ENCODE measurements at places on chromosomes 3 and 15.

DNA sequence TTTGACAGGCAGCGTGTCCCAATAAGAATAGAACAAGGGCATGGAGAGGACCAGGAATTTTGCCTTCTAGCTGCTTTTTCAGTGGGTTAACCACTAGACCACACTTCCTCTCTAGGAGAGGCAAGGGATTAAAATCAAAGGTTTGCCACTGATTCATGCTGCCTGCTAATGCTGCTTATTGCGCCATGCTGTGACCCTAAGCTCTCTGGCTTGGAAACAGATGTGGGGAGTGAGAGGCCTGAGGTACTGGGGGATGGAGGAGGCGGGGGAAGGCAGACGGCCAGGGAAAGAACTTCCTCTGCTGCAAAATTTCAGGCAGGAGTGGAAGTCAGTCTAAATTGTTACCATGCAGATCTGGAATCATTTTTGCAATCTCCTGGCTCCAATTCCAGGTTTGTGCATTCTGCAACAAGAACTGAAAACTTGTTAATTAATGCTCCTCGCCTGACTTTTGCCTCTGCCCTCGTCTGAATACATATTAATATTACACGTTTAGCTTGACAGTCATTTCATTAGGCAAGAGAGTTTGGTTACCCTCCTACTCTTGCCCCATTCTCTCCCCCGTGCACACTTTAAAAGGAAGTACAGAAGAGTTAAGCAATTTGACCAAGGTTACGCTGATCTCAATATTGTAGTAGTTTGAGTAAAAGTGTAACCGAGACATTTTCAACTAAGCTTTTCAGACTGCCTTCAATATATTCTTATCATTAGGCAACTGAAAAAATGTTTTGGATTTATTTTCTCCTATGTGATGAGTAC is 121.7 kb upstream of the SPRED1 start:
- DNase-seq, result no peak

GRCh38 chr15:79680720-79681119 is 216.1 kb downstream of the MTHFS start:
- DNase-seq, result no peak

GRCh38 chr3:111923095-111923771 is 55.6 kb upstream of the ABHD10 start:
- no peak for DNase-seq

DNA sequence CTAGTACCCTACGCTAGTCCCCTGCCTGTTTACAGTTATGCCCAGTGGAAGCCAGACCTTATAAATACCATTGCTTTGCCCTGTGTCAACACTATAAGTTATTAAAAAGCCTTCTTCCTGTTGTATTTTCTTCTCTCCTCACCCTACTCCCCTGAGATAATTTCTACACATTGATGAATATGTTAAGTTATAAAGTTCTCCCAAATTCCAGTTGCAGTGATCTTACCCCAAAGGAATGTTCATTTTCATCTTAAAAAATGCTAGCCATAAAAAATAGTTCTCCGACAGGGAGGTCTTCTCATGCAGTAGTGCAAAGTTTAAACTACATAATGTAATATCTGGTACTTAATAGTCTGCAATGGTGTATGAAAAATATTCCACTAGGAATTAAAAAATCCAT is 58.6 kb downstream of the MAP2K5 start:
- no peak for DNase-seq

GRCh38 chr3:133742351-133743091 is 3.7 kb upstream of the TF start:
- DNase-seq, result no peak

DNA sequence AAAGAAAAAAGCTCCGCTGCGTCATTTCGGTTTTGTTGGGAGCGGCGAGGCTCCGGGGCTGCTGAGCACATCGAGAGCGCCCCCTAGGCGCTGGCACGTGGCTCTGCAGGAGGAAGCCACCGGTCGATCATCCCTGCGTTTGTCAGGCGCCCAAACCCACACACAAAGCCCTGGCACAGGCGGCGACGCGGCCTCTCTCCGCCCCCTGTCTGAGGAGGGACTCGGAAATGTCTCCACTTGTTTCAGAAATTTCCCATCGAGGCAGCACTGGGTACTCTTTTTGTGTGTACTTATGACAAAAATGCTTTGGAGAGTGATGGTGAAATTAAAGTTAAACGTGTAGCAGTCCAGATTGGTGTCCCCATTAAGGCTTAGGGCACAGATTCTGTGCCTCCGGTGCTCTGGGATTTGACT is 407.3 kb upstream of the ONECUT1 start:
- DNase-seq, result peak; percentile 66

DNA sequence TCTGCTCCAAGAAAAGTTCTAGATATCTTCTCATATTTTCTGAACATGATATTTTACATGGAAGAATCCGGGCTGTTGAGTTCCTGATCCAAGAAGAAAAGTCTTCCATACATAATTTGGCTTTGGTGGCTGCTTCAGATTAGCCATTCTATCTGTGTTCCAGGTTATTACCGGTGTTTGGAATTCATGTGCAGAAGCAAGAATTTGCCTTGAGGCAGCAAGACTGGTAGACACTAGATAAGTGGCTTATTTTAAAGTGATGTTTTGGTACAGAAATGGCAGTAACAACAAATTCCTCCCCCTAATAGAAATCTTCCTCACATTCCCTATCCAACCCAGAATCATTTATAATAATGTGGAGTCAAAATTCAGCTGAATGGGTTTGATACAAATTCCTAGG is 29.2 kb downstream of the MITF start:
- DNase-seq, result no peak

- DNase-seq, result no peak
Measured at GRCh38 chr3:10085738-10086137, 22.3 kb downstream of the FANCD2OS start.

DNA sequence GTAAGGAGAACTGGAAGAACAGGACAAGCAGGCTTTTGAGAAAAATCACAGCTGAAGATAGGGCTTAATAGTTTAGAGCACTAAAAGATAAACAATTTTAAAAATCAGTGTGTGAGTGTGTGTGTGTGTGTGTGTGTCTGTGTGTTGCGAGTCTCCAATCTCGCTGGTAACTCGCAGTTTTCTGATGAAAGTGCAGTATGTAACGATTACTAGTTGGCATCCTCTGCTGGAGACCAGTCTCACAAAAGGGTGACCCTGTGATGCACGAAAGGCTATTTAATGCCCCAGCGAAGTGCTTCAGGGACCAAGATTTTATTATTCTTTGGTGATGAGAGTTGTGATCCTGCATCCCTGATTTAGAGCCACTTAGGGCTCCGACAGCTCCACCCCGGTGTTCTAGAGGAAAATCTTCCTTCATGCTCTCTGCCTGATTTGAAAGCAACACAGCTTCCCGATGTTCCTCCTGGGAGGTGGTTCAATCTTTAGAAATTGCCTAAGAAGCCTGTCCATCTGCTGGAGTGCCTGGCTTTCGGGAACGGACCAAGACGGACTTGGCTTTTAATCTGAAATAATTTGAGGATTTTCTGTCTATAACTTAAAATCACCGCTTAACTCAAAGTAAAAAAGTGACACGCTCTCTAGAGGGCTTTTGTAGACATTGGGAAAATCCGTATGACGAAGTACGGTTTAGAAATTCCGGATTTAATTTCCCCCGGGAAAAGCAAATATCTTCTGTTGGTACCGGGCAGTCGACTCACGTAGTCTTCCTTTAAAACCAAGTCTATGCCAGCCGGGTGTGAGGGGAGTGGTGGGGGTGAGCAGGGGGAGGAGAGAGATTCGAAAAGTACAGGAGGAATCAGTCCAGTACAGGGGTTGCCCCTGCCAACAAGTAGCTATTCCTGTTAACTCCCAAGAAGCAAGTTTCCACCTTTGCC is 1.1 kb upstream of the ALCAM start:
- peak; percentile 42 for DNase-seq

DNA sequence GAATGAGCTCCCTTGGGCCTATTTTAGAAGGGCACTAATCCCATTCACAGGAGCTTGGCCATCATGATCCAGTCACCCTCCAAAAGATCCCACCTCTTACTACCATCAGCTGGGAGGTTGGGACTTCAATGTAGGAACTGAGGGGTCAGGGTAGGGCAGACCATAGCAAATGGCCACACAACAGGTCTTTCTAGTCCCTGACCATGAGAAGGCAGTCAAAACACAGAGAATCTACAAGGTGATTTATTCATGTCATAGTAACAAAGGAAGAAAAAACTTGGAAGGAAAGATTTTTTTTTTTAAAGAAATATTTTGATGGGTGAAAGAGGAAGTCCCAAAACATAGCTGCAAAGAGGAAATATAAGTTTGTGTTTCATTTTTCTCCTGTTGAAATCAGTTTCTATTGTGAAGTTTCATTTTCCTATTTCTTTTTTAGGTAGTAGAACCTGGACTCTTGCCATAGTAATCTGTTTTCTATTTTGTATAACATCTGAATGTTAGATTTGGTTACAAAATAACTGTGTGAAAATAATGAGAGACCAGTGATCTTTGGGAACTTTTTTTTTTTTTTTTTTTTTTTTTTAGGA is 23.5 kb upstream of the TNFSF10 start:
- no peak for DNase-seq

GRCh38 chr15:69292826-69293420 is 5.8 kb upstream of the PAQR5 start:
- DNase-seq, result no peak

DNA sequence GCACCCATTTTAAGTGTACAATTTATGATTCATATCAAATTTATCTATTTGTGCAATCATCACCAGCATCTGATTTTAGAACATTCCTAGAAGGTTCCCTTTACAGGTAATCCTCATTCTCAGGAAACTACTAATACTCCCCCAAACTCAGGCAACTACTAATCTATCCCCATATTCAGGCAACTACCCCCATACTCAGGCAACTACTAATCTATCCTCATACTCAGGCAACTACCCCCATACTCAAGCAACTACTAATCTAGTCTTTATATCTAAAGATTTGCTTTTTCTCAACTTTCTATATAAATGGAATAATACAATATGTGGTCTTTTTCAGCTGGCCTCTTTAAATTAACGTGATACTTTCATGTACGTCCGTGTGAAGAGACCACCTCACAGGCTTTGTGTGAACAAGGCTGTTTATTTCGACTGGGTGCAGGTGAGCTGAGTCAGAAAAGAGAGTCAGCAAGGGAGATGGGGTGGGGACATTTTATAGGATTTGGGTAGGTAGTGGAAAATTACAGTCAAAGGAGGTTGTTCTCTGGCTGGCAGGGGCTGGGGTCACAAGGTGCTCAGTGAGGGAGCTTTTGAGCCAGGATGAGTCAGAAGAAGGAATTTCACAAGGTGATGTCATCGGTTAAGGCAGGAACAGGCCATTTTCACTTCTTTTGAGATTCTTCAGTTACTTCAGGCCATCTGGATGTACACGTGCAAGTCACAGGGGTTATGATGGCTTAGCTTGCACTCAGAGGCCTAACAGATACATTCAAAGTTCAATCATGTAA is 1444.5 kb upstream of the CADM2 start:
- DNase-seq, result no peak

DNA sequence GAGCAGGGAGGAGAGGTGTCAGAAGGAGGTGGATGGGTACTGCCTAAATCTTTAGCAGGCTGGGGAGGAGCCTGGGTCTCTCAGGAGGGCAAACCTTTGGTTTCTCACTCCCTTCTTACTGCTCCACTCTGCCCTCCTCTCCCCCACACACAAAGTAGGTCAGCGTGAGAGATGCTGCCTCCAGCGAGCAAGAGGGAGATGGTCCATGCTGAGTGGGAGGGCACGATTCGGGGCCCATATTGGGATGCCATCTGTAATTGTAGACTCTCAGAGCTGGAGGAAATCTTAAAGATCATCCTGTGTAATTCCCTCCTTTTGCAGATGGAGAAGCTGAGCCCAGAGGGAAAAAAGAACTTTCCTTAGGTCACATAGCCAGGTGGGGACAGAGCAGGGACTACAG is 34.2 kb upstream of the SYN2 start:
- DNase-seq, result no peak

DNA sequence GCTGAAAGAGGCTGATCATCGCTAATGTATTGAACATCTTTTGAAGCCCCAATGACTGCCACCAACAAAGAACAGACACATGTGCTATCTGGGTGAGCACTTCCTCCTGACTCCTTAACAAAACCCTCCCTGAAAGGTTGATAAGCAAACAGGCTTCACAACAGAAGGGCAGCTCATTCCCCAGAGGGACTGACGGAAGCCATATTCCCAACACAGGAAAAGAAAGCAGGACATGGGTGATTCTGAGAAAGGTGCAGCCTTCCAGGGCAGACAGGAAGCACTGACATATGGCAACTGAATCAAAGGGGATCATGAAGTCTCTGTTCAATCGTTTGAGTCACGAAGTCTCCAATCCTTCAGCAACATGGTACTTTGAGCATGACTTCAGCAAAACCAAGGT is 929.0 kb downstream of the MCTP2 start:
- DNase-seq, result no peak

DNA sequence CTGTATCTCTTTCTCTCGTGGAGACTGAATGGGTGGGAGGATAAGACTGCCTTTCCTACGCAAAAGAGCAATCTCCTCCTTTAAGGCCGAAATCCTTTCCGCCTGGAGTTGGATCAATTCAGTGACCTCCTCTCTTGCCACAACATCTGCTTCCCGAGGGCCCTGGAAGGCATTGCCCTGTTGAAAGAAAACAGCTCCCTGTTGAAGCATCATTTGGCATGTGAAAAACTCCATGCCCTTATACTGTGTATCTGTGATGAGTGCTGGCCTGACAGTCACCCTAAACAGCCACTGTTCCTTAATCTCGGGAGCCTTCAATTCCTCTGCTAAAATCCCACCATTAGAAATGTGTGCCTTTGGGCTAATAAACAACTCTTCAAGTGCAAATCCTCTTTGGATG is 80.2 kb downstream of the BOC start:
- no peak for DNase-seq

- no peak for DNase-seq
Measured at GRCh38 chr3:184275961-184276910, at the start of gene ECE2. Gene ECE2 (plus strand): TSS chr3:184276022. CDS start chr3:184276154, 132 bp downstream.

DNA sequence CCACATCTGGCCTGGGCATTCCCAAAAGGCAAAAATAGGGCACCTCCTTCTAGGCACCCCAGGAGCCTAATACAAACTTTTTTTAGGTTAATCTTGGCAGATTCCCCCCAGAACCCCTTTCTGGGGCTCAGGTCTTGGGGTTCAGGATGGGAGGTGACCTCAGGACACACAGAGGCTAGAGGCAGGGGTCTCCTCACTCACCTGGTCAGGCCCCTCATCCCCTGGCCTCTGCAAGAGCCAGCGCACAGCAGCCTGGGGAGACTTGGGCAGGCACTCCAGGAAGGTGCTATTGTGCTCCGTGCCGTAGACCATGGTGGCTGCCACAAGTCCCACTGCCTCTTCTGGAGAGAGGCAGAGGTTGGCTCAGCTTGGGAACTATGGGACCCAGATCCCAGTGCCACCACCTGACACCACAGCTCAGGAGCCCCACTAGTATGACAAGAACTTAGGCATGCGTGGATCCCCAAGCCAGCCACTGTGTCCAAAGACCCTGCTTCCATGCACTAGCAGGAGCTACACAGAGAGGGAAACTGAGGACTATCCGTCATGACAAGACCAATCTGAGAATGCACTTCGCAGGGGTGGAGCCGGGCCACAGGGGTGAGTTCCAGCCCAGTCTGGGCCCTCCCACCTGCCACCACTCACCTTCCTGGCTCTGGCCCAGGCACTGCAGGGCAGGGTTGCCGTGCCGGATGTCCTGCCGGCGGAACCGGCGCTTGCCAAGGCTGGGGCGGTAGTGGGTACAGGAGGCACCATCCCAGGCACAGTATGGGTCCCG is 7.4 kb downstream of the SEMA3G start:
- no peak for DNase-seq

Measured in BE2C (cell line).